C1 segment of cervical spinal cord (tissue), 14 donors: ENCODE measurements at places on chromosomes 1 and 21.

DNA sequence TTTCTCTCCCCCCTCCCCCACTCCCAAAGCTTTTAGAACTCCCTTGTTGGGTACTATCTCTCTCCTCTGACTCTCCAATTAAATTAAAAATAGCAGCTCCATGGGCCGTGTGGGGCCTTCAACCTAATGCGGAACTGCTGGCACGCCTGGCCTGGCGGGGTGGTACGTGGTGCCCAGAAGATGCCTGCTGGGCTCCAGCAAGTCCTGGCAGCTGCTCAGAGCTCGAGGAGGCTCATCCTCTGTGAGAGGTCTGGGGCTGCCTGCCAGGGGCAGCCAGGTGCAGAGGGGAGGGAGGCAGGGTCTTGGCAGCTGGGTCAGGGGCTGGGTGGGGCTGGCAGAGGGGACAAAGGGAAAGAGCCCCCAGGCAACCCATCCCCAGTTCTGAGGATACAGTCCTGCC, 74.4 kb downstream of the ACTL8 start:
- no peak for DNase-seq

GRCh38 chr1:42037586-42037985, 115.6 kb upstream of the GUCA2B start:
- no peak for DNase-seq

GRCh38 chr1:241142493-241142892, 214.5 kb downstream of the RGS7 start:
- DNase-seq, result no peak

DNA sequence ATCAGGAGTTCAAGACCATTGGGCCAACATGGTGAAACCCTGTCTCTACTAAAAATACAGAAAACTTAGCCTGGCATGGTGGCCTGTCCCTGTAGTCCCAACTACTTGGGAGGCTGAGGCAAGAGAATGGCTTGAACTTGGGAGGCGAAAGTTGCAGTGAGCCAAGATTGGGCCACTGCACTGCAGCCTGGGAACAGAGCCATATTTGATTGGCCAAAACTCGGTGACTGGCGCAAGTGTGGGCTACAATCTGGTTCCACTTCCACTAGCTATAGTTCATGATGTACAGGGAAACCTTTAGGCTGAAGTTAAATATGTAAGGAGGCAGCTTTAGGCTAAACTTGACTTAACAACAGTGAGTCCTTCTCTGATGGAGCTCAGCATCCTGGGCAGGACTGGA, 20.2 kb downstream of the SLC30A10 start:
- no peak for DNase-seq

GRCh38 chr1:145771056-145771455, 51.8 kb downstream of the CD160 start:
- no peak for DNase-seq

DNA sequence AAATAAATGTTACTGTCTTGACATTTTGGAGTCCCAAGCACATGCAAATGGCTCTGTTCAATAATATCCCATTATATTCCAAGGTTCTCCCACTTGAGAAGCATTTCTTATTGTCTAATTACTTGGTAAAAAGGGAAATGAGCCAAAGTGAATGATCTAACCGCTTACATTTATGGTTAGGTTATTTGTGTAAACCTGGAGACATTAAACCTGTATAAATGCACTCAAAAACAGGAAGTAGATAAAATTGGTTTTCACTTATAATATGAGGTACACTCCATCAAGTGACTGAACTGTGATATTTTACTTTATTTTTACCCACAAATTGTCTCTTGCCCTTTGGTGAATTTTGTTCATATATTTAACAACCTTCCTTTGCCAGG, 26.8 kb downstream of the KIF1B start:
- no peak for DNase-seq

GRCh38 chr1:218809625-218810024, 364.1 kb upstream of the LYPLAL1 start:
- no peak for DNase-seq

DNA sequence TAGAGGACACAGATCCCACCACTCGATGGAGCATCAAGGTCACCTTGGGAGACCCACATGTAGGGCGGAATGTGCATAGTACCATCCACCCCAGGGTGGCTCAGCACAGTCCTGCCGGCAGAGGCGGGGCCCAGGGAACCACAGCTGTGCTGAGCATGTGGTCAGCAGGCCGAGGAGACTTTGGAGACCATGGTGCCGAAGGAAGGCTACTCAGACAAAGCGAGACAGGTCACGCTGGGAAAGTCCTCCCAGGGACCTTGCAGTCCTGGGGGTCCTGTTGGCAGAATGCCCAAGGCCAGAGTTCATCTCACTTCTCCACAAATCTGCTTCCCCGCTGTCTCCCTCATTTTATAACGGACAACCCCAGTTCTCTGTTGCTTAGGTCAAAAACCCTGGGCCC, 22.5 kb downstream of the WNT3A start:
- no peak for DNase-seq

- no peak for DNase-seq
Observed at GRCh38 chr1:83799594-83799993, 199.3 kb downstream of the TTLL7 start.

DNA sequence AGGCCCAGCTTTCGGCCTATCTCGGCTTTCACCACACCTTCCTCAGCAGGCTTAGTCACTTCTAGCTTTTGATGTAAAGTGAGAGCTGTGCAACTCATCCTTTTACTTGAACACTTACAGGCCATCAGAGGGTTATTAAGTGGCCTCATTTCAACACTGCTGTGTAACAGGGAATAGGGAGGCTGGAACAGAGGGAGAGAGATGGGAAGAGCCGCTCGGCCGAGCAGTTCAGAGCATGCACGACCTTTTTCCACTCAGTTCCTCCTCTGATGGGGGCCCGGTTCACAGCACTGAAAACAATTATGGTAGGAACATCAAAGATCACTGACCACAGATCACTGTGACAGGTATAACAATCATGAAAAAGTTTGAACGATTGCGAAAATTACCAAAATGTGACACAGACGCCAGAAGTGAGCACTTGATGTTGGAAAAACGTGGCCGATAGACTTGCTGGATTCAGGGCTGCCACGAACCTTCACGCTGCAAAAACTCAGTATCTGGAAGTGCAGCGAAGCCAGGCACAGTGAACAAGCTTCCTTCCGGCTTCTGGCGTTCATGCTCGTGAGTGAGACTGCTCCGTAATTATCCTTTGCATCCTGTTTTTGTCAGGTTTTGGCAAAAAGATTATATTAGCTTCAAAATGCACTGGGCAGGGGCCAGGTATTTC, 28.6 kb downstream of the AGPAT3 start:
- DNase-seq, result no peak

- DNase-seq, result no peak
Observed at GRCh38 chr1:221644663-221645258, 97.1 kb downstream of the DUSP10 start.

GRCh38 chr1:45335855-45336324, 4.1 kb upstream of the TOE1 start:
- no peak for DNase-seq

DNA sequence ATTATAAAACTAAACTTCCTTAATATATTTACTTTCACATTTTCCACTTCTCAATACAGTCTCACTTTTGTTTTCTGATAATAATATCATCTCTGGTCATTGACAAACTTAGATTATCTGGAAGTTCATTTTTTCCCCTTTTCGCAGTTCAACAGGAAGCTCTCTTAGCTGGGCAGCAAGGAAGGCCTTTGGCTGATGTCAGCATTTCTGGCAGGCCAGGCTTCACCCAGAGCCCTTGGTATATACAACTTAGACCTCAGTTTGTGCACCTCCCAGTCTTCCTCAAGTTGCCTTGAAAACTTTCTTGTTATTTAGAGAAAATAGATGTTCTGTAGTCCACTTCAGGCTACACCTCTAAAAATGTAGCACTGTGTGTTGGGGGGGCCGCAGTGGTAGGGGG, 1103.6 kb downstream of the AMY1C start:
- no peak for DNase-seq

DNA sequence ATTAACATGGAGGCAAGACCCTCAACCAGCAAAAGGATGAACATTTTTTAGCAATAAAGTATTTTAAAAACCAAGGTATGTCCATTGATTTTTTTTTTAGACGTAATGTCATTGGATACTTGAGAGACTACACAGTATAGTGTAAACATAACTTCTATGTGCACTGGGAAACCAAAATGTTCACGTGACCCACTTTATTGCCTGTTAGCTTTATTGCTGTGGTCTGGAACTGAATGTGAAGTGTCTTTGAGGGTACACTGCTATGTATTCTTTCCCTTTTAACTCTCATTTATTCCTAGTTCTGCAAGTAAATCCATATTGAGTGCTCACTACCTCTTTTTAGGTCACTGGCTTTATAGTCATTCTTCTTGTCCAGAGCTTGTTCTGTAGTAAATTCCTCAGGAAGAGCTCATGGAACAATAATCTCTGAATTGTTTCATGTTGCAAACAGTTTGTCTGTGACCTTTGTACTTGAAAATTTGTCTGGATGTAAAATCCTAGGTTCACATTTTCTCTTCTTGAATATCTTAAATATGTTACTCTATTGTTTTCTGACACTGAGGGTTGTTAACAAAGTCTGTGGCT, 20.6 kb downstream of the ABCD3 start:
- no peak for DNase-seq

DNA sequence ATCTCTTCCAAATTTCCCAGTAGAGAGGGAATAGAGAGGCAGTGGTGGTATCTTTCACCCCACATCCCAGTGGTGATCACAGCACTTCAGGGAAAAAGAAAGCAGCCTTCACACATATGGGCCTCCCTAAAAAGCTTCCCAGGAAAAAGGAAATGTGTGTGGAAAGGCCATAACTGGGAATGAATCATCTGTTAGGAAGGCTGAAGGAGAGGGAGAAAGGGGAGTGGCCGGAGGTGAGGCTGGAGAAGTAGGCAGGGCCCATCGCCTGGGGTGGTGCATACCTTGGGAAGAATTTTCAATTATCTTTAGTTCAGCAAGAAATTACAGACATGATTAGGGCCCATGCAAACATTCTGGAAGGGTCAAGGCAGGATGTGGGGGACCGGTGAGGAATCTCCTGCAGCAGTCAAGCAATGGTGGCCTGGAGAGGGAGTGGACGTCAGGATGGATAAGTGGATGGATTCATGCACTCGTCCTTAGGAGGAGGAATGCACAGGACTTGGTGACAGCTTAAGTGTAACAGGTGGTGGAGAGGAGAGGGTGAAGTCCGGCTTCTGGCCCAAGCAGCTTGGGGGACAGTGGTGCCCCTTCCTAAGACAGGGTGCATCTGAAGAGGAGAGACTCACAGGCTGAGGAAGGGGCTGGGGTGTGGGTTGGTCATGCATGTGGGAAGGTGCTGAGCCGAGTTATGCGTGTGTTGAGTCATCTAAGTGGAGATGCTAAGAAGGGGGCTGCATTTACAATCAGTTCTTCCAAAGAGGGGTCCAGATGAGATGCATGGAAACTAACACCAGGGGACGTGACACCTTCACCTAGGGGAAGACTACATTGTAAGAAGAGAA, 17.9 kb downstream of the HIVEP3 start:
- DNase-seq, result no peak

- no peak for DNase-seq
Observed at GRCh38 chr1:175449306-175449705, 256.7 kb upstream of the KIAA0040 start.

DNA sequence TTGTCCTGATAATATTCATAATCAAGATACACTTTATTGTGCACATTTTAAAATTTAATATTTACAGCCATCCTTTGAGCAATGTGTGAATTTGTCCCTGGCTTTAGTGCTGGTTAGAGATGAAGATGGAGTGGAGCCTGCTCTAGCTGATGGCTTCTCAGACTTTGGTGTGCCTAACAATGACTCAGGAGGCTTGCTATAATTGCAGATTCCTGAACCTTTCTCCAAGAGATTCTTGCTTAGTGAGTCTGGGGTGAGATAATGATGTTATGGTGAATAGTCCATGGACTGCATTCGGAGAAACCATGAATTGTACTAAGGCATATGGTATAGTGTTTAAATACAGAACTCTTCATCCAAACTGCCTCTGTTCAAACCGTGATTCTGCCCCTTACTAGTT, 307.1 kb downstream of the PAPPA2 start:
- no peak for DNase-seq

DNA sequence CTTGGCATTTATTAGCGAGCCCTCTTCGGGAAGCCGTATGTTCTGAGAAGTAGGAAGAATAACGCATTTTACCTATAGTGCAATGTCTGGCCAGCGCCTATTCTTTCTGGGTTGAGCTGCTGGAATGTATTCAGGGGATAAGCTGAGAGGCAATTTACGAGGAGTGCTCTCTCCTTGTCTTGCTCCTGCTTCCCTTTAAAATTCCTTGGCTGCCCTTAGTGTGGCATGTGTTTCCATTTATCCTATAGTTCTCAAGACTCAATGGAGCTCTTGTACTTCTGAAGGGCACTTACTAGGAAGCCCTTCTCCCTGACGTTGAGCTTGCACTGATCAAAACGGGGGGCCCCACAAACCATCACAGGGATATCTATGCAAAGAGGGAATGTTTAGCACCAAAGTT, 364.6 kb downstream of the DISC1 start:
- DNase-seq, result no peak

GRCh38 chr1:198669023-198669698, 30.3 kb downstream of the PTPRC start:
- no peak for DNase-seq

DNA sequence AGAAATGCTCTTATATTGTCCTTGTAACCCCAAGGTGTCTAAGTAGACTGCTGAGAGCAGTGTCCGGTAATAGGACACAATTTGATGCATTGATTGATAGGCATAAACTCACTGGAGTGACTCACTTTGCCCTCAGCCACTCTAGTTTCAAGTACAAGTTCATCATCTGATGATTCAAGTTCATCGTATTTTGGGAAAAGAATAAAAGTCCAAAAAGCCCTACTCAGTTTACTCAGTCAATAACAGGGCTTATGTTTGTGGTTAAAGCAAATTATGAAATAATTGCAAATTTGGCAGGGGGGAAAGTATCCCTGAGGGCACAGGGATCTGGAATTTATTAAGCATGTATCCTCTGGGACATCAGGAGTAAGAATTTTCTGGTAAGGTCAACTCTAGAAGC, 7.6 kb upstream of the ATF3 start:
- no peak for DNase-seq

DNA sequence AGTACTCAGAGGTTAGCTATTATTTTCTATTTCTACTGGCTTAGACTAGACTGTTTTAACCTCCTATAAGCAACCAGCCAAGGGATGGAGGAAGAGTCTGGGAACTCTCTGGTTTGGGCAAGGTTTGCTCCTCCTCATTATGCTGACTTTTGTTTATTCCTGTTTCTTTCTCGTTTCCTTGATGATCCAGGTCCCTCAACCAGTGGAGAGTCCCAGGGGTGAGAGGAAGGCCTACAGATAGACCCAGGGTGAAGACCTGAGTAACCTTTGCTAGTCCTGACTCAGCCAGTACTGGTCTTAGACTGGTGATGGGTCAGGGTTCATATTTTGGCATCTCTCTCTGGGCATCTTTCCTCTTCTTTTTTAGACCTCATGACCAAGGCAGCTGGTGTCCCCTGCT, 5.4 kb downstream of the TUFT1 start:
- no peak for DNase-seq

- DNase-seq, result no peak
Observed at GRCh38 chr1:57102561-57103326, 136.9 kb upstream of the C8B start.

- no peak for DNase-seq
Observed at GRCh38 chr1:208010487-208011071, 99.7 kb upstream of the CD34 start.
